Stimulated activated CD8-positive, alpha-beta memory T cell treated with anti-CD3 and anti-CD28 coated beads, Interleukin-4, amount 100 ng/mL, for 4 hours (primary cell): ENCODE measurements at places on chromosomes 7 and 10.

GRCh38 chr10:22250897-22251660 is 33.3 kb upstream of the EBLN1 start:
- DNase-seq = no peak

DNA sequence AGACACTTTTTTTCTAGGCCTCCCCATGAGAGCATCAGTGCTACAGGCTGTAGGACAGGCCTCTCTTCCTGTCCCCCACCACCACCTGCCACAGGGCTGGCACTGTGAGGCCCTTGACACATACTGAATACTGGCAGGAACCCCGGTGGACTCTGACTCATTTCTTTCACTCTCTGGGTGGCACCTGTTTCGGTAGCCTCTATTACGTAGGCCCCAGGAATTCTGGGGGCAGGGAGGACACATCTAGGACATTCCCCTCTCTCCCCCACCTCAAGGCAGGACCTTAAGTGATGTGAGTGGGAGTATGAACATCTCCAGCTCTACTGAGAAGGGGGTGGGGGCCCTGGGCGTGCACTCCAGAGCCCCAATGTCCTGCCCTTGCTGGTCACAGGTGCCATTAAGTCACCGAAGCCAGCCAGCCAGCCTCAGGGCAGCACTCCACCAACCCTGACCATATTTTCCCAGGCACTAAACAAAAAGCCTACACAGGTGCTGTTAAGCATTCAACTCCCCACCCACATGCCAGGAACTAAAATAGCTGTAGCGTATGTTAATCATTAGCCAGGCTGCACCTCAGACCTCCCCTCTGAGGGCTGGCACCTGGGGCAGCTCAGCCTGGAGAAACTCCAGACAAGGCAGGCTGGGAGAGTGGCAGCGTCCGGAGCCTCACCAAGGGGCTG is 8.9 kb downstream of the ANXA11 start:
- peak; percentile 22 for DNase-seq

- DNase-seq = no peak
These were observed 137.3 kb upstream of the ZMIZ1 start for GRCh38 chr10:78931321-78932053.

DNA sequence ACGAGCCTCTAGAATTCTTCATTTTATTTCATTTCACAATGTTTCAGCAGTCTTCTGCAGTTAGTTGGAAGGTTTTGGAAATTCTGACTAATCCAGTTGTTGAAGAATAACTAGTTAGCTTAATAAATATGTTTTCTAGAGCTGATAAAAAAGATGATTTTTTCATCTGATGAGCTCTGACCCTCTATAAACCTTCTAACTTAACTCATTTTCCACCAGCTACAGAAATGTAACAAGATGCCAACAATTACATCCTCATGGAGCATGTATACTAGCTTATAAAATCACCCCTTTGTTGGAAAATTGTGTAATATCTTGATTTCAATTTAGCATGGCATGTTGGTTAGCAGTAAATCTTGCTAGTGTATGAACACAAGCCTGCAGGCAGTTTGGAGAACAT is 33.1 kb downstream of the KAT6B start:
- DNase-seq = no peak

- DNase-seq = no peak
These were observed 33.9 kb downstream of the CASP7 start for GRCh38 chr10:113713640-113713982.

- DNase-seq = no peak
These were observed 5.5 kb upstream of the LZTS2 start for GRCh38 chr10:100993986-100994708.

- no peak for DNase-seq
These were observed 164.4 kb upstream of the FEZF1 start for GRCh38 chr7:122468945-122469344.

- DNase-seq = no peak
These were observed 2.4 kb downstream of the PILRB start for GRCh38 chr7:100360135-100360854.

DNA sequence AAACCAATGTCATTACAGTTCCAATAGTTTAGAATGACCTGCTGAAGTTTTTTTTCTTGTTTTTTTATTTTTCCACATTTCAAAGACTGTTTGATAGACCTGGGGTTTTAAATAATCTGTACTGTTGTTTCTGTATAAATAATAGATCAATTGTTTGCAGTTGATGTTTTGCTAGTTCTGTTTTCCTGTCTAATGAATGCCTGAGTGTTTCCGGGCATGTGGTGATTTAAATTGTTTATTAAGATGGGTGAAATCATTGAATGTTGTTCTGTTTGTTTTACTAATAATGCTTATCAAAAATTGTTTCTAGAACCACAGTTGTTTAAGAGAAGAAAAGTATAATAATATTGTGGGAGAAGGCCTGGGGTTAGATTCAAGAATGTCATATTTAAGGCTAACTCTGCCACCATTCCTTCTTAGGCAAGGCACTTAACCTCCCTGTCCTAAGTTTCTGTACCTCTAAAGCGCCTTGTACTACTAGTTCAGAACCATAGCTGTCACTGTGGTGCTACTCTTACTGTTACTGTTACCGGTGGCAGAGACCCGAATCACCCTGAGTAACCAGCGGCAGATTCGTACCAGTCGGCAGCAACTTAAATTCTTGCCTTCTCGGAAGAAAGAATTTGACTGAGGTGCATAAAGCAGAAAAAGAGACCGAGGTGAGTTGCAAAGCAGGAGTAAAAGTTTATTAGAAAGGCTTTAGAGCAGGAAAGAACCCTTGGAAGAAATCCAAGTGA is 1014.1 kb downstream of the REEP3 start:
- no peak for DNase-seq

GRCh38 chr10:107577221-107577620 is 412.7 kb upstream of the SORCS1 start:
- DNase-seq = no peak

DNA sequence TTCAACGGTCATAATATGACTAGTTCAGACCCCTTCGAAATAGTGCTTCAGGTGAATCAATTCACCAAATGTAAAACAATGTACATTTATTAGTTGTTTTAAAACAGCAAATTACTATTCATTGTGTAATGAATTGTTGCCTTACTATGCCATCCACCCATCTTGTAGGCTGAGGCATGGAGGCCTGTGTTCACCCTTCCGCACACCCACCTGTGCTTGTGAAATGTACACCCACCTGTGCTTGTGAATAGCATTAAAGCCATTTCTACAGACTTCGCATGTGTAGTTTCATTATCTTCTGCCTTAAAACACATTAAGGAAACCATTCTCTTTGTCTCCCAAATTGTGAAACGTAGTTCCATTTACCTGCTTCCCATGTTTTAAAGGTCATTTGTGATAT is 16.8 kb downstream of the CLRN3 start:
- DNase-seq = no peak

DNA sequence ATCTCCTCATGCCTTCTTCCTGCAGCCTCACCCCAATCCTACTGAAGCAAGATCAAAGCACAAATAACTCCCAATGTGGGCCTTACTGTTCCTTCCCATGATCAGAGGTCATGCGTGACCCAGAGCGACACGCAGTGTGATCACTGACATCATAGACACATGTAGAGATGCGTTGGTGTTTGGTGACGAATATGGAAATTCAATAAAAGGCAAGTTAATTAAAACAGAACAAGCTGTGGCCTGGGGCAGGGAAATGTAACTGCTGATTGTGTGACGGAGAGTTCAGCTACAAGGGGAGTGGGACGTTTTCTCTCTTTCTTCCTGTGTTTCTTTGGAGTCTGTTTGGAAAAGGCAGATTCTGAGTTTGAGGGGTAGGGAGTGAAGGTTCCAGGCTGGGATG is 34.8 kb upstream of the CARD11 start:
- DNase-seq = no peak

GRCh38 chr7:150949971-150950491 is 28.1 kb downstream of the KCNH2 start:
- no peak for DNase-seq

GRCh38 chr7:381211-382042 is 91.5 kb downstream of the FOXL3 start:
- peak; percentile 31 for DNase-seq

GRCh38 chr10:78455236-78455635 is 421.6 kb downstream of the RPS24 start:
- DNase-seq = no peak

DNA sequence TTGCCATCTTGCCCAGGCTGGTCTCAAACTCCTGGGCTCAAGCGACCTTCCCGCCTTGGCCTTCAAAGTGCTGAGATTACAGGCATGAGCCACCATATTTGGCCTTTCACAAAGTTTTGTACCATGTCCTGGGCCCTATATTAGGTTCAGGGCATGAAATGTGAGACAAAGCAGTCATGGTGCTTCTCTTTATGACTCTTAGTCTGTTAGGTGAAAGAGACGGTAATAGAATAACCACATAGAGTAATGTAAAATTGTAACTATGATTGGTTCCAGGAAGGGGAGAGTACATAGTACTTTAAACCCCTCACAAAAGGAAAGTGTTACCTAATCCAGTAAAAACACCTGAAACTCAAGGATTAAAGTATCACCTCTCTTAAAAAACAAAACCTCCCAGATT is 144.7 kb downstream of the SPAG6 start:
- no peak for DNase-seq

- no peak for DNase-seq
These were observed 41.8 kb downstream of the COL17A1 start for GRCh38 chr10:104043854-104044253.

DNA sequence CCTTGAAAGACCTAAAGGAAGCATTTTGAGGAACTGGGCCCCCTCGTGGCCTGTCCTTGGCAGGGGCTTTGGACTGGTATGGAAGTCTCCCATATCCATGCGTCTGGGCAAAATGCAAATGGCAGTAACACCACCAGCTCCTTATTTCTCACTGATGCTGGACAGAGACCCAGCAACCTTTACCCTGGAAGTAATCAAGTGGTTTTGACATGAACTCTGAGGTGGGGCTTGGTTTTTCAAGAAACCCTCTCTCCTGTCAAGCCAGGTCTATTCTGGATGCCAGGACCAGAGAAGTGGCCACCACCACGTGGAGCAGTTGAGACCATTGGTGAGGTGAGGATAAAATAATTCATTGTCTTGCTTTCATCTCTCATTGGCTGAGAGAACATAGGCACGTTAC is 84.4 kb downstream of the OTUD1 start:
- DNase-seq = no peak

GRCh38 chr7:39248692-39249090 is 271.0 kb downstream of the POU6F2 start:
- DNase-seq = no peak

GRCh38 chr10:7230951-7231350 is 179.9 kb downstream of the SFMBT2 start:
- no peak for DNase-seq

- no peak for DNase-seq
These were observed 6.3 kb downstream of the UNC5B start for GRCh38 chr10:71218651-71219050.

GRCh38 chr10:30398788-30399187 is 35.2 kb upstream of the MAP3K8 start:
- no peak for DNase-seq

DNA sequence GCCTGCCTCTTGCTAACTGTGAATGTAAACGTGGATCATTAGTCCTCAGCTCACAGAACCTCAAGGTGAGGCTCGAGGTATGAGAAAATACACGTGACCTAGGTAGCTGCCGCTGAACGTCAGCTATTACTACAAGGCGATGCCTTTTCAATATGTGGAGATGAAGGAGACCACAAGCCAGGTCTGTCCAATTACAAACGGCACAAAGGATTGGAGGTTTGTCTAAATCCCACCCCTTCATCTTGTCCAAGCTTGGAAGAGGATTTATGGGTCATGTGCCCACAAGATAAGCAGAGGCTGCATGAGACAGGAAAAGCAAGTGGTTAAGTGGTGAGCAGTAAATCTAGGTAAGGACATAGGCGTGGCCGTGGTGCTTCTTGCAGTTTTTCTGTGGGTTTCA is 3.4 kb downstream of the H2BK1 start:
- DNase-seq = no peak

DNA sequence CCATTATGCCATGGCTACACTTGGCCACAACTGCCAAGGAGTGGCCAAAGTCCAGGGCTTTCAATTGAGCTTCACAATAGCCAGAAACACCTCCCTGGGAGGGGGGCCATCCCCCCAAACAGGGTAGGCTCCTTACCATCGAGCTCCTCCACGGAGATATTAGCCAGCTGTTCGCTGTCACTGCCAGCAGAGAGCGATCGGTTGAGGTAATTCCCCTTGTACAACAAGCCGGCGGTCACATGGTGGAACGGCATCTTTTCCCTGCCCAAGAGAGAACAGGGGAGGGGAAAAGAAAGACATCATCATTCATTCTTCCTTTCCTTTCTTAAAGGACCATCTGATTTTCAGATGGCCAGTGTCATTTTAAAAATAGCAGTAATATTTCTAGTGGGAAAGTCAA is 133.6 kb downstream of the CALN1 start:
- no peak for DNase-seq

DNA sequence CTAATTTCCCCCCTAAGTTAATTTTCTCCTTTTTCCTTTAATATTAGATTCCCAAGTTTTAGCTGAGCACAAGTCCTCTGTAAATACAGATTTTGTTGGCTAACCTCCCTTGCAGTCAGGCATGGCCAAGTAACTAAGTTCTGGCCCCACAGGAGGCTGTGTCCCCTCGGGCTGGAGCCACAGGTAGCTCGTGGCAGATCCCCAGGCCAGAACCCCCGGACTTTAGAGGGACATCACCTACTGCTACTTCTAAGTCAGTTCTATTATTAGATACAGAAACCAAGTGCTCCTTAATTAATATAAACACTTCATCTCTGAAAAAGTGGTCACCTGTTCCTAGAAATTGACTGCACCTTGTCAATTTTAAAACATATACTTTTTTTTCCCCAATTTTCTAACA is 46.1 kb upstream of the NCAPG2 start:
- DNase-seq = no peak

GRCh38 chr7:131189488-131189887 is 138.2 kb upstream of the MKLN1 start:
- no peak for DNase-seq

GRCh38 chr7:4468320-4469102 is 213.6 kb upstream of the FOXK1 start:
- no peak for DNase-seq

- no peak for DNase-seq
These were observed 153.7 kb downstream of the FANK1 start for GRCh38 chr10:126049759-126050700.

DNA sequence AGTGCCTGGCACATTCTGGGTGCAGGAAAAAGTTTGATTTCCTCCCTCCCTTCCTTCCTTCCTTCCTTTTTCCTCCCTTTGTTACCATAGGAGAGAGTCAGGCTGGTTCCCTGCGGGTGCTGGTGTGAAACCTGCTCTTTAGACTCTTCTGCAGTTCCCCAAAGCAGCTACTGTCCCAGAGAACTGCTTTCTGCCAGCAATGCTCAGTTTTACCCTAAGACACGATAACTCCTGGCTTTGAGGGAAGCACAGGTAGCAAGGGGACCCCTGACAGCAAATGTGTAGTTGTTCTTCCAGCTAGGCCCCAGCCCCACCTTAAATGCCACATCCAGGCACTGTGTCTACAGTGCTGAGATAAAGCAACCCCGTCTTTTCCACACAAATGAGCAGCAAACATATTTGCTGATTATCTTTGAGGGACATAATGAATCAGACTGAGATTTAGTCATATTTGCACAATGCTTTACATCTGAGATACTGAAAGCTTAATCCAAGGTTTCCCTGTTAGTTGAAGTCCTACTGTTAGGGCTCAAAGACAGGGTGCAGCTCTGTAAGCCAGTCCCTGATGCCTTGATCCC is 55.5 kb downstream of the MET start:
- DNase-seq = no peak
